ENCODE measurements at places on chromosomes 1 and 21.

- no peak for DNase-seq
Measured at GRCh38 chr1:112298558-112298957, 97.5 kb upstream of the CTTNBP2NL start.

DNA sequence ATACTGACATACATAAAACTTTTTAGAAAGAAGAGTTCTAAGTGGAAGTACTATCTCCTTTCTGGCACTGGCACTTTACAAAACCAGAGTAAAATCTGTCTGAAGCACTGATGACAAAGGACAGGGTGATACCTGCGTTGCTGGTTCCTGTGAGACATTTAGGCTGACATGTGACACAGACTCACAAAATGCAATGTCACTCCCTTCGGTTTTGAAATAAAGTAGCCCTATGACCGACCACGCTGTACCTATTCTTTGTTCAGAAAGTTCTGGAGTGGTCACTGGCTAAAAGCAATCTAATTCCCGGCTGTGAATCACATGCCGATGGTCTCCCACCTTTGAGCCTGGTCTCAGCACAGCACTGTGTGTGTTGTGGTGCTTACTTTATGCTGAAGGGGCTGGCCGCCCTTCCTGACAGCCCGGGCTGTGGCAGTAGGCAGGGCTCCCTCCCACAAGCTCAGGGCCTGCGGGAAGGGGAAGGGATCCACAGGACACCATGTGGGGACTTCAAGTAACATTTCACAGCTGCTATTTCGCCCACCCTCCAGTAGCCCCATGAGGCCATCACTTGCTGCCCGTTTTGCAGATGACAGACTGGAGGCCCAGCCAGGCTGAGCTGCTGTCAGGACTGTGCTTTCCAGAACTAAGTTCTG, 48.0 kb downstream of the MRPL37 start:
- DNase-seq = no peak

DNA sequence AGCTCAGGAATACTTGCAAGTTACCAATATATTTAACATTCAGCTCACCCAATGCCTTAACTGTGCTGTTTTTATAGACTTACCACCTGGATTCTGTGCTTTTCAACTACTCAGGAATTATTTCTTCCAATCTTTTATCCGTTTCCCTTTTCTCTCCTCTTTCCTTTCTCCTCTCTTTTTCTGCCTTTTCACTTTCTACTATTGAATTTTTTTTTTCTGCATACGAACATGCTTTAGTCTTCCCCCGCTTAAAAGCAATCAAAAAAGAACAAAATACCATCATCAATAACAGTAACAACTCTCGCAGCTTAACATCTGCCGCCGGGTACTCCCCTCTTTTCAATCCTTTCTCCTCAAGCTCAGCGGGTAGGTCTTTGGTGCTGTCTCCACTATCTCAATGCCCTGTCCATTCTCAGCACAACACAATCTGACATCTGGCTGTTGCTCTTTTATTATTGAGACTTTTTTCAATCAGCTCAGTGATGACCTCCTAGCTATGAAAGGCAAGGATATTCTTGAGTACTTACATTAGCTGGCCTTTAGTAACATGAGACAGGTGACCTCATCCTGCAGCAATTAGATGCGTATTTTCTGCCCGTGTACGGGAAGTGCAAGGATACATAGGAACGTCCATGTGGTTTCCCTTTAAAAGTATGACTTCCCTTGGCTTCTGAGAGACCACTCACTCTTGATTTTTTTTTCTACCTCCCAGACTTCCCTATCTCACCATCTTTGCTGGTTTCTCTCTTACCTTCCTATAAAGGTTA, 40.2 kb upstream of the SIPA1L2 start:
- no peak for DNase-seq

DNA sequence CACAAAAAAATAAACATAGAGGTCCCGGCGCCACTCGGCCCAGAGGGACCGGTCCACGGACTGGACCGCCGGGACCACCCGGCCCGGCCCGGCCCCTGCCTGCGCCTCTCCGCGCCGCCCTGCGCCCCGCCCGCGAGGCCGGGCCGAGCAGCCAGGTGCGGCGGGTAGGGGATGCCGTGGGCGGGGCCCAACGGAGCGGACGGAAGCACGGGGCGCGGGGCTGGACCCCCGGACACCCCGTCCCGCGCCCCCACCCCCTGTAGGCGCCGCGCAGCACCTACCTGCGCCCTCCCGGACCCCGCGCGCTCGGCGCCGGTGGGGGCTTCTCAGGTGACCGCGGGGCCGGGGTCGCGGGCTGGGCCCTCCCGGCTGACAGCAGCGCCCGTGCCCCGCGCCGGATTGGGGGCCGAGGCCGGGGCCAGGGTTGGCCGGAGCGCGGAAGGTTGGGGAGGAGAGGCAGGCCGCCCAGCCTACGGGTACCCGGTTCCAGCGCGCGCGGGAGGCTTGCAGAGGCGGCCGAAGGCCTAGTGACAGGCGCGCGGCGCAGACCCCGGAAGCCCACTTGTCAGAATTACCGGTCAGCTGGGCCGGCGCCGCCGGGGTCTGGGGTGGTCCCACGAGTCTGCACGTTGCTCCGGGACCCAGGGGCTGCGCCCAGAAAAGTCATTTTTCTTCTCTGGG, 351.9 kb upstream of the CAMK1G start:
- DNase-seq = no peak

DNA sequence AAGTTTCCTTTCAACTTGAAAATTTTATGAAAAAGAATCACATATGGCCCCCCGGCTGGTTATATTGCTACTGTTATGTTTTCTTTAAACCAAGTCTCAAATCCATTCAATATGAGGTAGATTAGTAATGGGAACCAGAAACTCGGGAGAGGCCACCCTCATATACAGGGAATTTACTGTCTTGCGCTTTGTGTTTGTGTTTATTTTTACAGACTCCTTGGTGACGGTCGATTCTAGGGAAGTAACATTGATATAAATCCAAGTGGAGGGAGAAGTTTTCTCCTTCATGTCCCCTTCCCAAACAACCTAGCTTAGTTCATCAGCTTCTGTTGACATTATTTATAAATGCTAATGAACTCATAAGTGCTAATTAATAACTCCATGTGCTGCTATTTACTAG, 163.5 kb upstream of the LMO4 start:
- no peak for DNase-seq

- no peak for DNase-seq
Measured at GRCh38 chr1:29391362-29391880, 155.1 kb downstream of the PTPRU start.

GRCh38 chr1:45840704-45841103, 37.3 kb downstream of the MAST2 start:
- DNase-seq = no peak

DNA sequence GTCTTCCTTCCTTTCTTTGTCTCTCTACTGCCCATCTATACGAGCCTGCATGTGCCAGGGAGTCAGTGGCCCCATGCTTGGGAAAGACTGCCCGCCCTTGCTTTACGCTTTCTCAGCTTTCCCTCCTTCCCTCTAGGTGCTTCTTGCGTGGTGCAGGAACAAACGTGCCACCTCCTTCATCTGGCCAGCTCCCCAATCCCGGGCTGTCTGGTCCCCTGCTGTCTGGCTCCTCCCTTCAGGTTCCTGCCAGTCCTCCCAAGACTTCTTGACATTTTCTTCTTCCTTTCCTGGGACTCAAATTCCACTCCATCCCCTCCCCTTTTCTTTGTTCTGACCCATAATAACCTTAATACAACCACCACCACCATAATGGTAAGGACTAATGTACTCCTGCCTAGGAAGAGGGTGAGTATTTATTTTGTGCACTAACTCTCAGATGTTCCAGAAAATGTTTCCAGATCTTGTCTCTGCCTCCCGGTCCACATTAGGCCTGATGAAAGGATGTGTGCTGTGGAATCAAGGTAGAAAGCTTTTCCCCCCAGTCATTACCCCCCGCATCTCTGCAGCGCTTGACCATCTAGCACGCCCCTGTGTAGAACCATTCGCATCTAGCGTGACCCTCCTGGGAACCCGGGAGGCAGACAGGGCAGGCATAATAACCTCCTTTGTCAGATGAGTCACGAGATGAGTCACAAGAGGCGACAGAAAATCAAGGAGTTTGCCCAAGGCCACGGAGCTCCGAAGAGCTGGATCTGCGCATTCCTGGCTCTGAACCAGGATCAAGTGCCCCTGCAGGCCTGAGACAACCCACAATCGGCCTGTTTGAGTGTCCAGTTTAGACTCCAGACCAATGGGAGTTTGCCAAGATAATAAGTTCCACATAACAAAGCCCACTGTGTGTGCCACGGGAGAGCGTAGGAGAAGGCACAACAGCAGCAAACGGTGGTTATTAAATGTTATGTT, 60.1 kb upstream of the NEK2 start:
- no peak for DNase-seq

DNA sequence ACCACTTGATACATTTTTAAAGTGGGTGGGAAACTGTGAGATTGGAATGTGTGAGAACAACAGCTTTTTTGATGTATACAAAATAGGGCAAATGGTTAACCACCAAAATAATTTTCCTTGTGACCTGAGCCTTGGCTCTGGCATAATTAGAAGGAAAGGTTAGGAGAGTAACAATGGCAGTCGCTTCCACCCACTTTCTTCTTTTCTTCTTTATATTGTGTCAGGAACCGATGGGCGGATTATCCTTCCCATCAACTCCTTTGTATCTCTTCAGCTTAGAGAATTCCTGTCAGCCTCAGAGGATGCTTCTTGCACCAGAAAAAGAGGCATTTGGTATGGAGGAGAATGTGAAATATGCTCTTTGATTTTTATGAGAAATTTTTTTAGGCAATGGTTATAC, 90.6 kb downstream of the SDCCAG8 start:
- DNase-seq = no peak

DNA sequence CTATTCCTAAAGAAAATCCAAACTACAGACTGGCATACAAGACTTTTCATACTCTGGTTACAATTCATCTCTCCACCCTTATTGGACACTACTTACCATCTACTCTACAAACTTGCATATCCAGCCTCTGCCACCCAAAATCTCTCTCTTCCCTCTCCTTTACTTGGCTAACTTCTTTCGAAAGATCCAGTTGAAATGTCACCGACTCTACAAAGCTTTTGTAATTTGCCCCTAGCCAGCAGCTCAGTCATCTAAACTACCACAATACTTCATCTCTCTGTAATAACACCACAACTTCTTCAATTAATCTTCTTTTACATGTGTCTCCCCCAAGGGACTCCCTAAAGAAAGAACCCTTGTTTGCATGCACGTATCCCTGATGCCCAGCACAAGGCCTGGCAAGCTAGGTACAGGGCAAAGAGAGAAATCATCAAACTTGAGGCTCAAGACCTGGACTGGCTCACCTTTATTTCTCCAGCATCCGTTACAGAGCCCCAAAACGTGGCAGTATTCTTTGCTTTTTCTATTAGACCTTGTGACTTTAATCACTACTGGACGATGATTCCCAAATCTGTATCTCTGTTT, 2.7 kb downstream of the ZBTB21 start:
- DNase-seq = no peak

GRCh38 chr1:237154157-237154556, 112.2 kb downstream of the RYR2 start:
- DNase-seq = no peak

DNA sequence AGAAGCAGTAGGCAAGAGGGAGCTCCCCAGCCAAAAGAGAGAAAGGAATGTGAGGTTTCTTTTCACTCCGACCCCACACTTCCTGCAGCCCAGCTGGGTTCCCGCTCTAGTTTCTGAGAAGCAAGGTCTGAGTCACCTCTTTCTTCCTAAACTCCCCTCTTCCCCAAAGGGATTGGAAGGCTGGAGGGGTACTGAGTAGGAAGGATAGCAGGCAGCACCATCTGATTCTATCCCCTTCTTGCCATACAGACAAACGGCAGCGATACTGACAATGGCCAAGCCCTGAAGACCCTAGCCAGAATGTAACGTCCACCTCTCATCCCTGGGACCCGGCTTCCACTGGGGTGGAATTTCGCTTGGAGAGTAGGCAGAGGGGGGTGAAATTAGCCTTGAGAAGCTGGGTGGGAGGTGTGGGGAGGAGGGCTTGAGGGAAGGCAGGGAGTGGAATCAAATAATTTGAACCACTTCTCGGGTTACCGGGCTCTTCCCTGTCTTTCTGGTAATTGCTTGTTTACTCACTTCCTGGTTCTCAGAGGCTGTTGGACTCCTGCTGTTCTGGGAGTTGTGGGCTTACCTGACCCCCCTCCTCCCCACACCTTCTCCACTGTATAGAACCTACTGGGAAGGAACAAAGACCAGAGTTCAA, 13.2 kb downstream of the IER5 start:
- DNase-seq = no peak

- DNase-seq = no peak
Measured at GRCh38 chr1:236143104-236143948, 987 bp downstream of the GPR137B start.

DNA sequence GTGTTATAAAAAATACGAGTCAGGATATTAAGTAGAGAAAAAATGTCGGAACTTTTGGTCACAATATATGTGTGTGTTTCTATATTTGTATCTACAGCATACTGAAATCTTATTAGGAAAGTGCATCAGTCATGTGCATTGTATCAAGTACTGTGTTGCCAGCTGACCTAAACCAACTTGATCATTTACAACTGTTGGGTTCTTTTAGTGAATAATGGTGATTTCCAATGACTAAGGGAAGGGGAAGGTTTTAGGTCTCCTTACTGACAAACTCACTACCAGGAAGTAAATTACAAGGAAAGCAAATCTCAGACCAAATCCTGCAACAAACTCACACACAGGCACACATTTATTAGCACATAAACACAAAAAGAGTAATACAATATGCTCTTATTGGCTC, 142.7 kb downstream of the TSEN15 start:
- DNase-seq = no peak

DNA sequence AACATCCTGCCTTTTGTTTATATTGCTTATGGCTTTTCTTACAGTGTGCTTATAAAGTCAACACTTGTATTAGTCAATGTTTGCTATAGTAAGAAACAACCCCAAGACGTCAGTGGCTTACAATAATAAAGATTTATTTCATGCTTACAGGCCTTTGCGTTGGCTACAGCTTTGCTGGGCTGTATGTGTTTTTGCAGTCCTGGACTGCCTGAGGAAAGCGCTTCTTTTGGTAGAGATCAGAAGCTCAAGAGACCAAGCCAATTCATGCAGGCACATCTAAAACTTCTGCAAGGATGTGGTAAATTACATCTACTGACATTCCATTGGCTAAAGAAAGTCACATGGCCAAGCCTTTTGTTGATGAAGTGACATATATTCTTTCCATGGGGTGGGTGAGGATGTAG, 17.5 kb upstream of the PRKAA2 start:
- DNase-seq = no peak

GRCh38 chr1:13514821-13515220, 1.0 kb upstream of the LRRC38 start:
- no peak for DNase-seq

- DNase-seq = no peak
Measured at GRCh38 chr1:230303069-230303468, 123.1 kb downstream of the PGBD5 start.

- no peak for DNase-seq
Measured at GRCh38 chr1:40806731-40807695, 23.4 kb downstream of the KCNQ4 start.

GRCh38 chr1:43660355-43660754, 10.4 kb downstream of the KDM4A start:
- no peak for DNase-seq

DNA sequence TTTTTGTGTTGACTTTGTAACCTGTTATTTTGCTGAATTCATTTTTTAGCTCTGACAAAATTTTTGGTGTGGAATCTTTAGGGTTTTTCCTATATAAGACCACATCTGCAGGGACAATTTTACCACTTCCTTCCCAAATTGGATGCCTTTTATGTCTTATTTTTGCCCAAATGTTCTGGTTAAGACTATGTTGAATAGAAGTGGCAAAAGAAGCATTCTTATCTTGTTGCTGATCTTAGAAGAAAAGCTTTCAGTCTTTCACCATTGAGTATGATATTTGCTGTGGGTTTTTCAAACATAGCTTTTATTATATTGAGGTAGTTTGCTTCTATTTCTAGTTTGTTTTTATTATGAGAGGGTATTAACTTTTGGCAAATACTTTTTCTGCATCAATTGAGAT, 3.7 kb downstream of the CHIA start:
- no peak for DNase-seq

Data from GM12892 (cell line).